ENCODE measurements at places on chromosomes 2 and 18. TPM values are rescaled to one million over a fixed set of nuclear protein-coding genes. Genes with fewer than 3 reads are reported as not detected.

ANKRD36 gene
- total RNA-seq = 8.9 TPM

DNA sequence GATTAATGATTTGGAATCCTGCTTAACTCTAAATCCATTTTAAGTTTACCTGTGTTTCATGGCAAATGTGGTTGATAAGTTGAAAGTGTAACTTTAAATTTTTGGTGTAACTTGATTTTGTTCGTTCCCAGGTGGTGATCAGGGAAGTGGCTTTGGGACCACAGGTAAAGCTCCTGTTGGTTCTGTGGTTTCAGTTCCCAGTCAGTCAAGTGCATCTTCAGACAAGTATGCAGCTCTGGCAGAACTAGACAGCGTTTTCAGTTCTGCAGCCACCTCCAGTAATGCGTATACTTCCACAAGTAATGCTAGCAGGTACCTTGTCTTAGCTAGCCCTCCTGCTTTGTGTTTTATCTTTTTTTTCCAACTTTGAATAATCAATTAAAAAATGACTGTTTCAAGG, 62.8 kb downstream of the AGFG1 start:
- H3K36me3 ChIP-seq = peaks cover 3% of the 10 kb centered on the region
- no peaks in the 10 kb centered on the region for H3K4me1 ChIP-seq
- no peak overlapping the region for H3K4me3 ChIP-seq
- H3K27ac ChIP-seq = no peak overlapping the region

KLHL30 gene
- 111 TPM for total RNA-seq

GRB14 gene
- 2.1 TPM for total RNA-seq

DNA sequence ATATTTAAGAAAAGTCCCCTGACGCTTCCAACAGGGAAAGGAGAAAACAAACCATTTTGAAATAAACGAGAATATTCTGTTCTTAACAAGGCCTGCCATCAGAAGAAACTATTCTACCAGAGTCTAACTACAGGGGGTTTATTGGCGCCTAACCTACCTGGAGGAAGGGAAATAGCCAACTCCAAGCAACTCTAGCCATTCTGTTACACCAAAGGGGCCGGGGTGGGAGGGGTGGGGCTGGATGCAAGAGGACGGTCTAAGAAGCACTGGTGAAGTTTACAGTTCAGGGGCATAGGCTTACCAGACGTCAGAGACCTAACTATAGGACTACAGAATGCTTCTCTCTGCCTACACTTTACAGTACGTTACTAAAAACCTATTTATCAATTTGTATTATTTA, 60.5 kb upstream of the GALNT5 start:
- H3K27me3 ChIP-seq = no peaks in the 10 kb centered on the region
- H3K27ac ChIP-seq = no peak overlapping the region
- no peaks in the 10 kb centered on the region for H3K4me1 ChIP-seq
- no peak for DNase-seq
- H3K4me3 ChIP-seq = no peak overlapping the region
- no peaks in the 10 kb centered on the region for H3K36me3 ChIP-seq

DSC2 gene
- 1.2 TPM for total RNA-seq

CXCR1 gene
- total RNA-seq = 0.55 TPM

DNA sequence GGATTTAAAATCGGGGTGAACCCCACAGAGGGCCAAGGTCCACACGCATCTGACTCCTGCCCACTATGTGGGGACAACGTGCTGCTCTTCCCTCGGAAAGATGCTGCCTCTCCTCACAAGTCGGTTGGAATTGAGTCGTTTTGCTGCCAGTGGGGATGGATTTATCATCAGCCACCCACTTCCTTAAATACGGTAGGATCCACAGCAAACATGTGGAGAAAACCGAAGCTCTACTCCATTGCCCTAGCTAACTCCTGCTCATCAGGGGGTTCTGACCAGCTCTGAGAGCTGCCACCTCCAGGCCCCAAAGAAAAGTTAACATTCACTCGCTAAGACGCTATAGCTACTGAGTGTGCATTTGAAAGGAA, 80.9 kb downstream of the CHRNA1 start:
- H3K4me3 ChIP-seq = peak overlapping the region; percentile 91
- DNase-seq = no peak
- peaks cover 15% of the 10 kb centered on the region for H3K27me3 ChIP-seq
- H3K4me1 ChIP-seq = peaks cover 5% of the 10 kb centered on the region
- H3K36me3 ChIP-seq = no peaks in the 10 kb centered on the region
- H3K27ac ChIP-seq = peak overlapping the region; percentile 65

Data from gastrocnemius medialis (tissue), 4 donors.